ENCODE measurements at places on chromosomes 2 and 18.

GRCh38 chr2:150698016-150698661 is 210.7 kb upstream of the RND3 start:
- no peak for DNase-seq

GRCh38 chr2:158006961-158007719 is 94.5 kb upstream of the UPP2 start:
- no peak for DNase-seq

- DNase-seq = no peak
Measured at GRCh38 chr2:222459983-222460382, 35.6 kb downstream of the SGPP2 start.

DNA sequence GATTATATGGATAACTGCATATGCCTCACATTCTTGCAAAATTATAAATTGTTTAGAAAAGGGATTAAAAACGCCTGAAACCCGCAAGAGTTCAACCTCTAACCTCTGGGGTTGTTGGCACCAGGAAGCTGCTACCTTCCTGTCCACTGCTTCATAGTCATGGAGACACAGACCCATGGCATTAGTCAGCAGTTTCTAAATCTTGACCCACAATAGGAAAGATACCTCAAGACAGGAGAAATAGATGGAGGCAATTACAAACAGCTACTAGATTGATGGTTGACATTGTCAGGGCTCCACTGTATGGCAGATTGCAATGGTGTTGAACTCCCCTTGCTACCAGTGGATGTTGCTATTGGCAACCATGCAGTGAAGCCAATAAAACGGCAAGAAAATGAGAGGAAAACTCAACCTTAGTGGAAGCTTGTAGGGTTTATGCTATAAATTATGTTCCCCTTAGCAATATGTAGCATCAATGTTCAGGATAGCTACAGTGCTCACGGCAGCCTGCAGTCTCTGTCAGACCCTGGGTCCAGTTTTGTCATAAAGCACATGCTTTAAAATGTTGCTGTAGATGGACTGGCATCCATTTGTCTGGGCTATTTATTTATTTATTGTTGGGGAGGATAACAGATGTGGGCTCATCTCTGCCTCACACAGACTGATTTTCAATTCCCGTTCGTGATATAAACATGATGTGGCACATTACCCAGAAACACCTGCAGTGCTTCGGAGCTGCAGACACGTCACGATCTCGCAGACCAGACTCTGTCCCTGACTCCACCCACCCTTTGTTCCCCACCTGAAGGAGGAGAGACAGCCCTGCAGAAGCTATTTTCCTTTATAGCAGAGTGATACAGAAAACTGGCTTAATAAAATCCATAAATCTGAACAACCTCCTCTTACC is 233.4 kb downstream of the AGPS start:
- DNase-seq = no peak

- no peak for DNase-seq
Measured at GRCh38 chr2:239776436-239777005, 248.6 kb downstream of the NDUFA10 start.

- DNase-seq = no peak
Measured at GRCh38 chr2:65655000-65655399, 222.6 kb upstream of the SPRED2 start.

- no peak for DNase-seq
Measured at GRCh38 chr2:54634564-54635511, 88.6 kb upstream of the EML6 start.

GRCh38 chr2:197821550-197822289 is 17.3 kb downstream of the PLCL1 start:
- no peak for DNase-seq

GRCh38 chr2:160036736-160037135 is 25.7 kb downstream of the PLA2R1 start:
- DNase-seq = no peak

Data from activated T-helper 9 cell treated with anti-CD3 and anti-CD28 coated beads, Interleukin-2, amount 50 U/mL, for 16 hours (primary cell).